Amygdala (tissue), 56 donors: ENCODE measurements at places on chromosomes 5 and 9.

- DNase-seq: no peak
Observed at GRCh38 chr9:3385871-3386270, 139.9 kb downstream of the RFX3 start.

DNA sequence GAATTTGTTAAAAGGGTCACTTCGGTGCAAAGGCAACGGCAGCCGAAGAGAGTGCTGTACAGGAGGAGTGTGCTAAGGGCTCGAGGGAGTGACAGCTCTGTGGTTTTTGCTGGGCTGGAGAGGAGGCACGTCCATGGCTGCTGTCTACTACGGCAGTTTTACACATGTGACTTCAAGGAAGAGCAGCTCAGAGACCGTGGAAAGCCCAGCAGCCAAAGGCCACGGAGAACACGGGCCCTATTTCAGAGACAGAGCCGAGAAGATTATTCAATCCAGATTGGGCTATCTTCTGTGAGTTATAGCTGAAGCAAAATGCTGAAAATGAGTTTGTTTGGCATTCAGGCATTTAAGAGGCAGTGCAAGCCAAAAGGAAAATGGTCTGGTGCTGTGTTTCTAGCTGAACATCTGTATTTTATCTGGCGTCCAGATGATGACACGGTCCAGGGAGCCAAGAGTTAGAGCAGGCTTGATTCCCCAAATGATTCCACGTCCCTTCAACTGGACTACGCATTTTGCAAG is 96.4 kb downstream of the RFK start:
- no peak for DNase-seq

DNA sequence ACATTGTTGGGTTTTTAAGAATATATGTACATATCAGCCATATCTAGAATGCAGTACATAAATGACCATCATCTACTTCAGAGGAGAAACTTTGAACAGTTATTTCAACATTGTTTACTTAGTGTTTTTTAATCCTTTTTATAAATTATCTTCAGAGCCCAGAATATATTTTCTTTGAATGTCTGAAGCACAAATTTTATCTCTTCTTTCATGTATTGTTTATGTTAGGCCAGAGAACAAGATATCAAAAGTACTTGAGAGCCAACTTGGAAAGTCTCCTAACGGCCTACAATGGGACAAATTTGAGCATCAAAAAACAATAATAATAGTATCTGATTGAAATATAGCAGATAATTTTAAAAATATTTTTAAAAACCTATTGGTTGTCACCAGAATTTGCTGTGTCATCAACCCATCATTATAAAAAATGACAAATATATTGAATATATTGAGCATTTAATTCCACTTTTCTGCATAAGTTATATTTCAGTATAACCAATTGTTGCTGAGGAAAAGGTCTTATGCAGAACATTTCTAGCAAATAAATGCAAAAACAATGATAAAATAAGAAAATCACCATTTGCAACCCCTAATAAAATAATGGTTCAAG is 67.5 kb upstream of the CCNG1 start:
- DNase-seq: no peak

GRCh38 chr5:22473886-22474285 is 379.3 kb downstream of the CDH12 start:
- no peak for DNase-seq

DNA sequence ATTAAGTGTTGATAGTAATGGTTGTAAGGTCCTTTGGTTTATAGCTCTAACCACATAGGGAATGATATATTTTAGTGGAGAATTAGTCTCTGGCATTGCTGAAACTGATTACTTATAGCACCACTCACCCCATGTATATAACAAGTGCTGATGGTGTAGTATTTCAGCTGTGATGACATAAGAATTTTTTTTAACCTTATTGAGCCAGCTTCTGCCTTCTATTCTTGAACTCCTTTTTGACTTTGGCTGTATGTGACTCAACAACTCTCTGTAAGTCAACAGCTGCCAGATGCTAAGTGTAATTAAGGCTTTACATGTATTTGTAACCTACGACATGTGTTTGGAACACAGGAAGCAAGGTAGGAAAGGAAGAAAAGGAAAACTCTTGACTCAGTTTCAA is 929.6 kb upstream of the WWC1 start:
- no peak for DNase-seq

GRCh38 chr5:72871366-72872024 is 55.0 kb downstream of the TNPO1 start:
- DNase-seq: no peak

- DNase-seq: peak; percentile 62
Observed at GRCh38 chr5:131795879-131796792, 681 bp downstream of the FNIP1 start.

- DNase-seq: no peak
Observed at GRCh38 chr5:132663771-132664695, 6.1 kb downstream of the IL13 start.

GRCh38 chr5:20077186-20077585 is 89.2 kb upstream of the CDH18 start:
- no peak for DNase-seq

- DNase-seq: no peak
Observed at GRCh38 chr5:178389026-178389729, 156.6 kb upstream of the PHYKPL start.

DNA sequence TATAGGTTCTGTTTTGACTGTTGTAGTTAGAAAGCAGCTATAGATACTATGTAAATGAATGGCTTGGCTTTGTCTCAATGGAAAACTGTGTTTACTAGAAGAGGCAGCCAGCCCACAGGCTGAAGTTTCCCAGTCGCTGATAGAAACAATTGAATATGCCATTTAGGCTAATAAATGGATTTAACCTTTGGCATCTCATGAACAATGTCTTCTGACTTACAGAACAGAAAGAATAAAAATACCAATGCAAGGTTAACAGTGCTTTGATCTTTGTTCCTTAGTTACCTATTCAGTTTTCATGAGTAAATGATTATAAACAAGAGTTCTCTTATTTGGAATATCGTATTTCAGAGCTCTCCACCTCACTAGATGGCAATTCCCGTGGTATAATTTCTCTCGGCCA is 120.6 kb downstream of the PAM start:
- DNase-seq: no peak

- DNase-seq: peak; percentile 80
Observed at GRCh38 chr9:4662108-4662988, at the start of gene PLPP6. PLPP6 (plus strand) TSS chr9:4662294; CDS start chr9:4662376, 82 bp downstream.

- DNase-seq: no peak
Observed at GRCh38 chr9:91147079-91147708, 214.5 kb downstream of the AUH start.

- no peak for DNase-seq
Observed at GRCh38 chr9:69308206-69308931, 16.6 kb upstream of the ENTREP1 start.

GRCh38 chr9:4769321-4770080 is 23.2 kb upstream of the RCL1 start:
- no peak for DNase-seq

- no peak for DNase-seq
Observed at GRCh38 chr5:56166671-56167385, 66.3 kb downstream of the ANKRD55 start.
